ENCODE measurements at places on chromosomes 13 and 19.

- DNase-seq = no peak
These were observed 779.6 kb downstream of the DIAPH3 start for GRCh38 chr13:59384154-59384553.

DNA sequence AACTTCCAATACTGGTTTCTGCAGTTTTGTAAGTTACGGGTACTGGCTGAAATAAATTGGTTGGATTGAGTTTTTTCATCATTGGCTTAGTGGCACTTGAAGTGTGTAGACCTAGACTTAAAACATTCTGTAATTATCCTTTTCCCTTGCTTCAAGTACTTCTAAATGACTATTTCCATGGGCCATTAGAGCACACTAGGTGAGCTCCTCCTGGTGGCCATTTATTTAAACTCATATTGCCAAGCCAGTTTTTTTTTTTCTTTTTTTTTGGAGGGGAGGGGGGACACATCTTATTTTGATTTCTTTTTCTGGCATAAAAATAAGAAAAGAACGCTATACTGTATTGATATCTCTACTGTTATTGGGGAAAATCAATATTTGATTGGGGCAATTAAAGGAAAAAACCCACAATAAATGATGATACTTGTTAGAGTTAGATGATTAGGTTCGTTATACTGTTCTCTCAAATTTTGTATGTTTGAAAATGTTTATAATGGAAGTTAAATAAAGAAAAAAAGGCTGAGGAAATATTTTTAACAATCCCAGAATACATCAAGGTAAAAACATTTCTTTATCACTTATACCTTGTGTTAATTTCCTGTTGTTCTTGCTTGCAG lies 82.9 kb downstream of the PDS5B start:
- no peak for DNase-seq

DNA sequence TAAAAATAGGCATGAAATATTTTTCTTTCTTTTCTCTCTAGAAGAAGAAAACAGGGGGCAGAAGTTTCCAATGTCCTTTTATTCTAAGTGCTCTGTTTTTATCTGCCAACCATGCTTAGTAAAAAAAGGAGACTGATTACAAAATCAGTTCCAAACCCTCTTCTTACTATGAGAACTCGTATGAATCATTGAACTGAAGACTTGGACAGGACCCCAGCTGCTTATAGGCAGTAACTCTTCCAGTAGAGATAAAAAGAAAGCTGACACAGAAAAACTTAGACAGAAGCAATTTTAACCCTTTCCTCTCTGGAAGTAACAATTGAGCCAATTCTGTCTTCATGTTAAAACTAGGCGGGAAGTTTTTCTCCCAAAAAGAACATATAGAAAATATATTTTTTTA lies 24.5 kb upstream of the FREM2 start:
- no peak for DNase-seq

- DNase-seq = no peak
These were observed 3.2 kb downstream of the STX10 start for GRCh38 chr19:13146763-13147563.

GRCh38 chr19:3651684-3652083 lies 25.1 kb upstream of the CACTIN start:
- DNase-seq = no peak

GRCh38 chr13:89393758-89394304 lies 1722.7 kb downstream of the SLITRK5 start:
- DNase-seq = no peak

DNA sequence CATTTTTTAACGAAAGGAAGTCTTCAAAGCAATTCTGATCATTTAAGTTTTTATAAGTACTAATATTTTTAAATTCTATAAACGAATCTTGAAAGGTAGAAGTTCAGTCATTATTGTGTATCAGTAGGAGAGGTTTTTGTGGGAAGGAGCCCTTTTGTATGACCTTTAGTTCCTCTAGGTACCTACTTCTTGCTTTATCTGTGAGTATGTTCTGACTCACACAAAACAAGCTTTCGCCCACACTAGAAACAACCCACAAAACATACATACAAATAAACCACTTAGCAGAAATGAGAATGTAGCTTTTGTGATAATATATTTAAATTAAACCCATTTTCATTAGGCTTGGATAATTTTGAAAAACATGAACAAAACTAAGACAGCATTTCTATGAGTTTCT lies 27.8 kb downstream of the ERCC5 start:
- DNase-seq = no peak

GRCh38 chr19:55673465-55673864 lies 1.6 kb upstream of the EPN1 start:
- DNase-seq = no peak

DNA sequence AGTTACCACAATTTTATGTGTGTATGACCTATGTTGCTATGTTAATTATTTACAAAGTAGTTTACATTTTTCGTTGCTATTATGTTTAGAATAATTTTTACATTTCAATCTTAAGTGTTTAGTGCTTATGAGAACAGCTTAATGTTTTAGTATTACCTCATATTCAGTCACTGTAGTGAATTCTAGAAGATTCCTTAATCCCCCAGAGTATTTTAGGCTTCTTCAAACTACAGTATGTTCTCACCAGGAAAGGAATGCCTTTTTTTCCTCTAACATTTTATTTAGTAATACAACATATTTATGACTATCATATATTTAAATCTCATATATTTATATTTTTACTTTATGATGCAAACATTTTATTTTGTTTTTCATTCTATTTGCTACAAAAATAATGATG lies 612.1 kb upstream of the KLHL1 start:
- no peak for DNase-seq

DNA sequence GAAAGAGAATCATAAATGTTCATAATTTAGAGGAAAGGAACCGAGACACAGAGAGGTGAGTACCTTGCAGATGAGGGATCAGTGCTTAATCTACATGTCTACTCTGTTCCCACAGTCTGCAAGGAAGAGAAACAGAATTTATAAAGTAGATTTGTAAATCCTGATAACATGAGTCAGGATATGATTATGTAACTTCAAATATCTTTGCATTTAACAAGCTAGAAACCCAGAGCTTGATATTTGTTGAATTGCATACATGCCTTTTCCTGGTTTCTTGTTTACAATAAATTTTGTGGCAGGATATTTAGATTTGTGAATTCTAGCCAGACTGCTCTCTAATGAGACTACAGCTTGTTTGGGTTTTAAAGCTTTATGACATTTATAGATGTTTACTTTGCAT lies 219.2 kb downstream of the ENOX1 start:
- DNase-seq = no peak

GRCh38 chr13:75181906-75182305 lies 300.1 kb downstream of the TBC1D4 start:
- DNase-seq = no peak

DNA sequence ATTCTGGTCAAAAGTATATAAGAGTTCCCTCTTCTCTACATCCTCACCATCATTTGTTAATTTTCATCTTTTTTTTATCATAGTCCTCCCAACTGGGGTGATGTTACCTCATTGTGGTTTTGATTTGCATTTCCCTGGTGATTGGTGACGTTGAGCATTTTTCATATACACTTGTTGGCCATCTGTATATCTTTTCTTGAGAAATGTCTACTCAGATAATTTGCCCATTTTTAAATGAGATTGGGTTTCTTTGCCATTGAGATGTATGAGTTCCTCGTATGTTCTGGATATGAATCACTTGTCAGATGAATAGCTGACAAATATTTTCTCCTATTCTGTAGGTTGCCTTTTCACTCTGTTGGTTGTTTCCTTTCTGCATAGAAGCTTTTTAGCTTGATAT lies 2.4 kb downstream of the CD33 start:
- DNase-seq = no peak

DNA sequence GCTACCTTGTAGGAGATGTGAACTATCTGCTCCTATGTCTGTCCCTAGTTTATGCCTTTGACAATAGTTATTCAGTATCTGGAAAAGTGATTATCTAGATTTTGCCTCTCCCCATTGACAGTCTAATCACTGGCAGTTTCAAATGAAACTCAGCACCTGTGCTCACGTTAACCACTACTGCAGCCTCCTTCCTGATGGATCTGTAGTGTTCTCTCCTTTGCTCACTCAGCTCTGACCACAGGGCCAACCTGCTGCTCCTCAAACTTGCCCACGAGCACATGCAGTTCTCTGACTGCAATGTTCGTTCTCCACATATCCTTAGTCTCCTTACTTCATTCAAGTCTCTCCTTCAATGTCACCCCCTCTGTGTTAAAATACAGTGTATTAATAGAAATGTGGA lies 230.1 kb downstream of the NHLRC3 start:
- DNase-seq = no peak

DNA sequence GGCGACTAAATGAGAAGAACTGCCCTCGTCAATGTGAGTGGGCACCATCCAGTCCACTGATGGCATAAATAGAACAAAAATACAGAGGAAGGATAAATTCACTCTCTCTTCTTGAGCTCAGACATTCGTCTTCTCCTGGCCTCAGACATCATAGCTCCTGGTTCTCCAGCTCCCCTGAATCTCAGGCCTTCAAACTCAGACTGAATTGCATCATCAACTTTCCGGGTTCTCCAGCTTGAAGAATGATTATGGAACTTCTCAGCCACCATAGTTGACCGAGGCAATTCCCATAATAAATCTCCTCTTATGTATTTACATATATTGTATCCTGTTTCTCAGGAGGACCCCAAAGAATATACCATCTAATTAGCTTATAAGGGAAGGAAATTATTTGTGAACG lies 55.0 kb upstream of the FNDC3A start:
- DNase-seq = no peak

GRCh38 chr13:73618275-73618865 lies 515.8 kb downstream of the KLF12 start:
- DNase-seq = no peak

DNA sequence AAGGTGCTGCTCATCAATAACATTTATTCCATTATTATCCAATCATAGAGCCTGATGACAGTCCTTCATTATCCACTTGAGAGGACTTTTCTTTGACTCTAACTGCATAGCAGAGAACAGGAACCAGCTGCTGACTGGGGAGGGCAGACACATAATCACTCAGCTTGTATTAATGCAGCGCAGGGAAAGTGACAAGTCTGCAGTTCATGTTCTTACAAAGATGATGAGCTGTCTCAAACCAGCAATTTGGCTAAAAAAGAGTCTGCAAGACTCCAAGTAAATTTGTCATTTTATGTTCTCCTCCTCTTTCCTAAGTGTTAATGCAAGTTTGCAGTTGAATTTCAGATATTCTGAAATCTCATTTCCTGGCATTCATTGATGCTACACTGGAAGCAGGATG lies 40.0 kb upstream of the CBY2 start:
- no peak for DNase-seq

- DNase-seq = no peak
These were observed 309.8 kb downstream of the DNAJC15 start for GRCh38 chr13:43333176-43333575.

GRCh38 chr19:41399525-41399924 lies 1.9 kb downstream of the BCKDHA start:
- DNase-seq = no peak

DNA sequence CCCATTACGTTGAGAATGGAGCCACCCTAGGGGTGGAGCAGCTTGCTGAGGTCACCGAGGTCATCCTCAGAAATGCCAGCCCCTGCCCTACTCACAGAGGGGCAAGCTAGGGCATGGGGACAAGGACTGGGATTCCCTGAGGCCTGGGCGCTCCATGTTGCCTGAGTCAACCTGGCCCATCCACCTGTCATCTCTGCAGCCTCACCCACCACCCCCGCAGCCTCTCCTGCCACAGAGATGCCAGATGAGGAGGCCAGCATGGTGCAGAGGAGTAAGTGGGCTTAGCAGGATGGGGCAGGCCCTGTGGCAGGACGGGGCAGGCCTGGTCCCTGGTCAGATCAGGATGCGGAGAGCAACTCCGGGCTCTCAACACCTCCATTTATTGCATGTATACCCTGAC lies 9.5 kb downstream of the NKPD1 start:
- DNase-seq = no peak

DNA sequence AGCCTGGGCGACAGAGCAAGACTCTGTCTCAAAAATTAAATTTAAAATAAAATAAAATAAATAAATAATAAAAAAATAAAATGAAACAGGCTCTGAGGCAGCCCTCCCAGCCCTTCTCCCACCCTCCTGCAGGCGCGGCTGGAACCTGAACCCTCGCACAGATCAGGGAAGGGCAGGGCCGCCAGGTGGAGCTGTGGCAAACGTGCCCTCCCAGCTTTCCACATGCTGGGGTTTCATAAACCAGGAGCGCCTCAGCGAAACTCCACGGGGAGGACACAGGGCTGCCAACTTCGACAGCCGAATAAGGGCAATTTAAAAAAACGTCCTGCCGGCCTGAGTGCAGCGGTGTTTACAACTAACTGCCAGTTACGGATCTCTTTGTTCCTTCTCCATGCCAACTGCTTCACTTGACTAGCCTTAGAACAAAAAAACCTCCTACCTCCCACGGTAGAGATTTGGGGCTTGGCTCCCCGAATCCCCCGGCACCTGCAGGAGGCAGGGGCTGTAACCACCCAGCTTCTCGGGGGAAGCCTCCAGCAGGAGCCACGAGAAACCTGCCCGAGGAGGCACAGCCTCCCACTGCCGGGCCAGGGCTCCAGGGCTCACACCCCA lies 15.9 kb downstream of the ZNF787 start:
- peak; percentile 22 for DNase-seq

DNA sequence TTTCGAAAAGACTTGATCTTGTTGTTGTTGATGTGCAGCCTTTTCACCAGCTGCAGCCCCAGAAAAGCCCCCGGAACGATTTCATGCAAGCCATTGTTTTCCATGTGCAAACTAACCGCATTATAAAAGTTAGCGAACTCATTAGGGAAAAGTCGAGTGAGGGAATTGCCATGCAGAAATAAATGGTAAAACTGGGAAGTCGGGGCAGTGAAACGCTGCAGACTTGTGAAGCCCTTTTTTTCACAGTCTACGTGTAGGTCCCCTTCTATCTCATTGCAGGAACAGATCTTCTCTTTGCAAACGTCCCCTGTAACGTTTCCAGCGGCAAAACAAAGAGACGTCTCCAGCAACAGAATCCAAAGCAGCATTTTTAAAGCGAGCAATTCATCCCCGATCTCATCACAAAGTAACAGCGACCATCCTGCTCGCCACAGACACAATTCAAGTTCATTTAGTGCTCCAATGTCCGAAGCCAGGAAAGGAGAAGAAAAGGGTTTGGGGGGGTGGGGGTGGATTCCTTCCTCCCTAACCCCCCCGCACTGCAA lies 1.1 kb downstream of the SLITRK1 start:
- no peak for DNase-seq

GRCh38 chr13:76730220-76730619 lies 156.0 kb downstream of the KCTD12 start:
- no peak for DNase-seq

GRCh38 chr19:5120321-5120720 lies 151.4 kb downstream of the KDM4B start:
- no peak for DNase-seq

Data from stimulated activated CD8-positive, alpha-beta memory T cell treated with anti-CD3 and anti-CD28 coated beads, Interleukin-12 subunit alpha, Interleukin-12 subunit beta, amount 100 ng/mL, for 1 hour (primary cell).